ENCODE measurements at places on chromosomes 2 and 18.
A peak's percentile ranks its signal among the peaks of the same experiment; 100 is the strongest.

DNA sequence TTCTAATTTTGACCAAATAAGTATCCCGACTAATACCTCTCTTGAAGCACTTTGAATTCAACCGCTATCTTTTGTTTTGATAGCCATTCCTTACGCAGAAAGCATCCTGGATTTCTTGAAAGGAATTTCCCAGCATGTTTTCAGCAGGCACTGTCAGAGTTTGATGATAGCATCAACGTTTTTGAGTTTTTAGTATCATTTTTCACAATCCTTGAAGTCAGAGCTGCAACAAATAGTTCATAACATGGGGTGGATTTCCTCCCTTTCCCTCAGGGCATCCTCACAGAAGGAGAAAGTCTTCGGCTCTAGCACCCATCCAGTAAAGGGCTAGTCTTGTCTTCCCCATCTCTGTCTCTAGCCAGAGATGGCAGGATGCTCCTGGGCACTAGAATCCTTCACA, 46.2 kb downstream of the ANKRD44 start:
- no peak overlapping the region for H3K27ac ChIP-seq
- H3K4me1 ChIP-seq, result peaks cover 13% of the 10 kb centered on the region
- H3K36me3 ChIP-seq, result no peaks in the 10 kb centered on the region
- DNase-seq, result no peak

DNA sequence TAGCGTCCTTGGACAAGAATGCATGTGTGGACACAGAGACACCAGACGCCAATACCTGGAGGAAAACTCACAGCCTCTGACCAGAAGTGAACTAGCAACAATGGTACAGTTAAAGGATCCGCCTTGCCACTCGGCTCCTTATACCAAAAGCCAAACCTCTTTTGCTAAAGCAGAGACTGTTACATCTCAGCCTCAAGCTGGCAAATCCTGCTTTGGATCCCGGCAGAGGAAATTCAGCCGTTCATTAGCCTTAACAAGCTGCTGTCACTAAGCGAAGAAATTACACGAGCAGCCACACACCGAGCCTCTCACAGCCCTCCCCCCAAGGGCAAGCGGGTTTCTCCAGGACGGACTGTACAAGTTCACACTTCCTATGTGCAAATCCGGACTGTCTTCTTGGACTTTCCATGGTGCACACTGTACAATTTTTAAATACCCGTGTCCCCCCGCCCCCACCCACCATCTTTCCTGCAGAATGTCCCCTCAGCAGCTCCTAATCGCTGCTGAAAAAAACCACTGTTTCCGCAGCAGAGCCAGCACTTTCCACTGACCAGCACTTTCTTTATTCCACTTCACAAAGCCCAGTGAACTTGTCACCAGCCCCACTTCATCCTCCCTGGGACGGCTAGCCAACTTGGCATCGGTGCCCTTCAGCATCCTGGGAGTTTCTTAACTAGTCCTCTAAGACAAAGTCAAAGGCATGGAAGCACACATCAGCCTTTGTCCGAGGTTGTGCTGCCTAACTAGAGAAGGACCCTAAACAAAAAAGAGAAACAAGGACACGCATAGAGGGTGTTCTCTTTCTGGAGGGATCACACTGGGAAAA, 1.5 kb downstream of the KLF7 start:
- H3K36me3 ChIP-seq, result no peaks in the 10 kb centered on the region
- no peaks in the 10 kb centered on the region for H3K27me3 ChIP-seq
- peak; percentile 2 for DNase-seq
- H3K4me3 ChIP-seq, result peak overlapping the region; percentile 76
- peaks cover 8% of the 10 kb centered on the region for H3K4me1 ChIP-seq

- DNase-seq, result no peak
- no peak overlapping the region for H3K4me3 ChIP-seq
- H3K36me3 ChIP-seq, result no peaks in the 10 kb centered on the region
- H3K27me3 ChIP-seq, result no peaks in the 10 kb centered on the region
- H3K27ac ChIP-seq, result peak overlapping the region; percentile 0
Observed at GRCh38 chr18:59646228-59646962, 50.8 kb downstream of the CCBE1 start.

GRCh38 chr18:10264260-10264659, 190.2 kb upstream of the APCDD1 start:
- no peak for DNase-seq
- no peaks in the 10 kb centered on the region for H3K36me3 ChIP-seq
- no peaks in the 10 kb centered on the region for H3K27me3 ChIP-seq

DNA sequence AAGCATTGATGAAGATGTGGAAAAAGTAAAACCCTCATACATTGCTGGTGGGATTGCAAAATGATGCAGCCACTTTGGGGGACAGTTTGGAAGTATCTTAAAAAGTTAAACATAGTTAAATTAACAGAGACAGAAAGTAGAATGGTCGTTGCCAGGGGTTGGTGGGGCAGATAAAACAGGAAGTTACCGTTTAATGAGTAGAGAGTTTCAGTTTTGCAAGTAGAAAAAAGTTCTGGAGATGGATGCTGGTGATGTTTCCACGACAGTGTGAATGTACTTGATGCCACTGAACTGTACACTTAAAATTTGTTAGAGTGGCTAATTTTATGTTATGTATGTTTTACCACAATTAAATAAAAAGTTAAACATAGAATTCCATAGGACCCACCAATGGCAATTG, 44.5 kb upstream of the EGR4 start:
- H3K27me3 ChIP-seq, result no peaks in the 10 kb centered on the region
- no peaks in the 10 kb centered on the region for H3K4me1 ChIP-seq
- no peak overlapping the region for H3K4me3 ChIP-seq
- DNase-seq, result no peak
- no peaks in the 10 kb centered on the region for H3K36me3 ChIP-seq
- no peak overlapping the region for H3K27ac ChIP-seq

- H3K4me1 ChIP-seq, result peaks cover 19% of the 10 kb centered on the region
- H3K27me3 ChIP-seq, result no peaks in the 10 kb centered on the region
- no peak for DNase-seq
- H3K36me3 ChIP-seq, result no peaks in the 10 kb centered on the region
- no peak overlapping the region for H3K4me3 ChIP-seq
- H3K27ac ChIP-seq, result no peak overlapping the region
Observed at GRCh38 chr18:48018851-48019250, 88.4 kb upstream of the SMAD2 start.

DNA sequence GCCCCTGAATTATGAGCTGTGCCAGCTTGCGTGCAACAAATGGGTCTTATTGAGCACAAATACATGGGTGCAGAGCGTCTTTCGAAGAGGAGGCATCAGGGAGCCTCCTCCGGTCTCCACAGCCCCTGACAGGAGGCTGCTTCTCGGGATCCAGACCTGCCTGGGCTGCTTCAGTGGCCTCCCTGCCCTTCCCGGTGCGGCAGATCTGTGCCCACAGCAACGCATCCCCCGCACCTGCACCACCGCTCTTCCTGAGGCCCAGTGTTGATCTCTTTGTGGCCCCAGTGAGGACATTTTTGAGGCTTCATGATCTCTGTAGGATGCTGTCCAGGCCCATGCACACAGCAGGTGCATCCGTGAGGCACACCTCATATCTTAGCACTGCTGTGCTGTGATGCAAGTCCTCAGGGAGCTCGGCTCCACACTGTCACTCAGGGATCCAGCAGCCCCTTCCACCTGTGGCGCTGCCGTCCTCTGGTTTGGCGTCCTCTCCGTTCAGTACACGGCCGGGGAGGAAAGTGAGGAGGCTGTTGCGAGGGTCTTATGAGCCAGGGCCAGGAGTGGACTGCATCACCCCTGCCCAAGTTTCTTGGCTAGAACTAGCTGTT, 17.4 kb downstream of the RTP5 start:
- H3K4me3 ChIP-seq, result no peak overlapping the region
- peaks cover 24% of the 10 kb centered on the region for H3K4me1 ChIP-seq
- H3K27ac ChIP-seq, result no peak overlapping the region
- DNase-seq, result no peak

GRCh38 chr2:88615822-88616221, 11.4 kb downstream of the EIF2AK3 start:
- no peak overlapping the region for H3K27ac ChIP-seq
- no peak for DNase-seq
- H3K4me3 ChIP-seq, result no peak overlapping the region

GRCh38 chr2:206920951-206921350, 18.4 kb upstream of the CPO start:
- H3K27me3 ChIP-seq, result no peaks in the 10 kb centered on the region
- H3K4me1 ChIP-seq, result no peaks in the 10 kb centered on the region
- no peaks in the 10 kb centered on the region for H3K36me3 ChIP-seq
- no peak overlapping the region for H3K4me3 ChIP-seq
- H3K27ac ChIP-seq, result no peak overlapping the region
- DNase-seq, result no peak

- H3K4me3 ChIP-seq, result no peak overlapping the region
- DNase-seq, result no peak
- H3K4me1 ChIP-seq, result peaks cover 8% of the 10 kb centered on the region
- no peaks in the 10 kb centered on the region for H3K27me3 ChIP-seq
- no peaks in the 10 kb centered on the region for H3K36me3 ChIP-seq
- peak overlapping the region; percentile 55 for H3K27ac ChIP-seq
Observed at GRCh38 chr2:235616885-235617284, 123.0 kb downstream of the AGAP1 start.

- DNase-seq, result no peak
- H3K4me1 ChIP-seq, result no peaks in the 10 kb centered on the region
- no peaks in the 10 kb centered on the region for H3K27me3 ChIP-seq
- no peaks in the 10 kb centered on the region for H3K36me3 ChIP-seq
- H3K27ac ChIP-seq, result no peak overlapping the region
Observed at GRCh38 chr2:40773291-40773690, 321.4 kb upstream of the SLC8A1 start.

- no peak overlapping the region for H3K4me3 ChIP-seq
- no peak for DNase-seq
- no peak overlapping the region for H3K27ac ChIP-seq
Observed at GRCh38 chr18:63207835-63208234, 111.7 kb downstream of the BCL2 start.

DNA sequence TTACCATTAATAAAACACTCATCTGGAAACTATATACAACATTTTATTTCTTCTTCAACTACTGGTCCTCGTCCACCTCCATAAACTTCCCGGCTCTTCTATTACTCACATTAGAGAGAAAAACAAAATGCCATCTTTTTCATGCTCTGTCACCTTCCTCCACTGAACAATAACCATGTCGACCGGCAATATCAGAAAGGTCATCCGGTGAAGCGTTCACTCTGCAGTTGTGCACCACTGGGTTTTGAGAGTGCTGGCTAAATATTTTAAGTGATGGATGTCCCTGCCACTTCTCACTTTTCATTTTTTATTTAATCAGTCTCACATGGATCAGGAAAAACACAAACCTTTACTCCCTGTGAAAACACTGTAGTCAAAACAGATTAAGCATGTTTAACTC, 48.2 kb downstream of the SPP2 start:
- no peak overlapping the region for H3K27ac ChIP-seq
- no peaks in the 10 kb centered on the region for H3K27me3 ChIP-seq
- no peaks in the 10 kb centered on the region for H3K36me3 ChIP-seq
- no peak for DNase-seq
- no peaks in the 10 kb centered on the region for H3K4me1 ChIP-seq

GRCh38 chr2:217897816-217898806, 104.7 kb downstream of the TNS1 start:
- peak overlapping the region; percentile 91 for H3K27ac ChIP-seq
- no peak overlapping the region for H3K4me3 ChIP-seq
- peaks cover 28% of the 10 kb centered on the region for H3K36me3 ChIP-seq
- no peaks in the 10 kb centered on the region for H3K27me3 ChIP-seq
- H3K4me1 ChIP-seq, result peaks cover 99% of the 10 kb centered on the region
- DNase-seq, result no peak

- H3K27me3 ChIP-seq, result no peaks in the 10 kb centered on the region
- no peak for DNase-seq
- H3K27ac ChIP-seq, result no peak overlapping the region
Observed at GRCh38 chr2:240399419-240400324, 35.8 kb upstream of the GPC1 start.

DNA sequence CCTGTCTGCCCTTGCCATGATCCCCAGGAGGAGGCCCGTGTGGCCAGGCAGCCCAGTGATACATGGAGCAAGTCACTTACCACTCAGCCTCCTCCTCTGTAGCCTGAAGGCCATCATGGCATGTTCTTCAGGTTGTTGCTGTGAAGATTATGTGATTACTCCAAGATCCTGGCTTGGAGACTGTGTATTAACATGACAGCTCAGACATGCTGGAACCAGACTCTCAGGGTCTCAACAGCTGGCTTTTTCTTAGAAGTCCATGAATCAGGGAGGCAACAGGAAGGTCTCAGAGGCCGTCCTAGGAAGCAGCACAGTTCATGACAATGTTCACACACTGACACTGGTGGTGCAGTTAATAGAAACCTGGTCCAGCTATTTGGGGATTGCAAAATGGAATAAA, 158.6 kb upstream of the TWIST2 start:
- no peak overlapping the region for H3K27ac ChIP-seq
- no peak for DNase-seq
- no peaks in the 10 kb centered on the region for H3K36me3 ChIP-seq
- no peak overlapping the region for H3K4me3 ChIP-seq
- no peaks in the 10 kb centered on the region for H3K27me3 ChIP-seq

DNA sequence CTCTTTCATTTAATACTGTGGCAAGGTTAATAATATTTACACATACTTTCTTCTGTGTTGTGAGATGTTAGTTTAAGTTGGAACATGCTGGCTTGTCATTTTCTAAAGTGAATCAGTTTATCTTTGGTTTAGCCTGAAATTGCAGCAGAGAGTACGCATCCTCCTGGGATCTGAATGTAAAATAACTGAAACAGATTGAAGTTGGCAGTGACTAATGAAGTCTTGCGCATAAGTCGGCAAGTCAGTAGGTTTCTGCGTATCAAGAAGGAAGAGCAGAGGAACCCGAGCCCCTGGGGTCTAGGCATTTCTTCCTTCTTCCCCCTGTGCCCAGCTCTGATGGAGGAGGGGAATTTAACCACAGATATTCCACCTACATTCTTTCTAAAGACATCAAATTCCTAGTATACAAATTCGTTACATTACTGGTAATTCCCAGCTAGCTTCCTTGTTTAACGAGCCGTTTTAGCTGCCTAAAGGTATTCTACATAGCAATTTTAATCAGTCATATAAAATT, 392.1 kb upstream of the RAB12 start:
- no peaks in the 10 kb centered on the region for H3K4me1 ChIP-seq
- no peaks in the 10 kb centered on the region for H3K27me3 ChIP-seq
- no peaks in the 10 kb centered on the region for H3K36me3 ChIP-seq
- H3K27ac ChIP-seq, result no peak overlapping the region

DNA sequence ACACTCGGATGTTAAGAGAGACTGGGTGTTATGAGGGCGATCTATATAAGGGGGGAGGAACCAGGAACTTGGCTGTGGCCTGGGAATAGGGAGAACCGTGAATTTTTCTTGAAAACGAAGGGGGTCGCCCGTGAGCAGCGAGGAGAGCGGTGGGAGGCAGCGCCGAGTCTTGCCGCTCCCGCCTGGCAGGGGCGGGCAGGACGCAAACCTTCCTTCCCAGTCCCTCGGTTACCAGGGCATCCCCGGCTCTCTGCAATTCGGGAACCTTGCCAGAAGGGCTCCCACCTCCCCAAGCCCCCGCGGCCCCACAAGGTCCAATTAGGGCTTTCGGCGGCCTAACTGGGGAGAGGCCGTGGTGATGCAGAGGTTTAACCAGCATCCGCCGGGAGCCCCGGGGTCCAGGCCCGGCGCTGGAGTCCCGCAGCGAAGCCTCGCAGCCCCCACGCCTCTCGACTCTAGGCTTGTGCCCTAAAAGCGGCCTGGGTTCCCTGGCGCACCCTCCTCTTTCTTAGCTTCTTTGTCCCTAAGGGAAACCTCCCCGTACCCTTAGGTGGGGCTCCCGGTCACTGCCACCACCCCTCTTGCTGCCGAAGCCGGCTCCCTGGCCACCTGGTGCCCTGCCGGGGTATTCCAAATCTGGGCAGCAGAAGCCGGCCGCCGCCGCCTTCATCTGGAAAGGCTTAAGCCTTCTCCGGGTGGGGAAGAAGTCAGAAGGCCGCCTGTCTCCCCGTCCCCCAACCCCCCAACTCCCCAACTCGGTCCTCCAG, 680 bp upstream of the FHOD3 start:
- peak overlapping the region; percentile 56 for H3K4me3 ChIP-seq
- no peaks in the 10 kb centered on the region for H3K27me3 ChIP-seq
- H3K36me3 ChIP-seq, result no peaks in the 10 kb centered on the region
- H3K27ac ChIP-seq, result peak overlapping the region; percentile 48
- DNase-seq, result no peak
